ENCODE measurements at places on chromosomes 1 and 21. TPM values are rescaled to one million over a fixed set of nuclear protein-coding genes. Genes with fewer than 3 reads are reported as not detected.

- DNase-seq, result peak; percentile 44
Measured at GRCh38 chr1:241972703-241973369, 15.3 kb downstream of the BECN2 start.

GRCh38 chr1:185420588-185421081, 103.6 kb upstream of the IVNS1ABP start:
- no peak for DNase-seq

INSRR gene
- total RNA-seq, result not detected

GRCh38 chr21:32613436-32614043, 1.4 kb upstream of the CFAP298 start:
- DNase-seq, result no peak

FASLG gene
- not detected for total RNA-seq

S100A13 gene
- 106 TPM for total RNA-seq

APOBEC4 gene
- total RNA-seq, result not detected

DNA sequence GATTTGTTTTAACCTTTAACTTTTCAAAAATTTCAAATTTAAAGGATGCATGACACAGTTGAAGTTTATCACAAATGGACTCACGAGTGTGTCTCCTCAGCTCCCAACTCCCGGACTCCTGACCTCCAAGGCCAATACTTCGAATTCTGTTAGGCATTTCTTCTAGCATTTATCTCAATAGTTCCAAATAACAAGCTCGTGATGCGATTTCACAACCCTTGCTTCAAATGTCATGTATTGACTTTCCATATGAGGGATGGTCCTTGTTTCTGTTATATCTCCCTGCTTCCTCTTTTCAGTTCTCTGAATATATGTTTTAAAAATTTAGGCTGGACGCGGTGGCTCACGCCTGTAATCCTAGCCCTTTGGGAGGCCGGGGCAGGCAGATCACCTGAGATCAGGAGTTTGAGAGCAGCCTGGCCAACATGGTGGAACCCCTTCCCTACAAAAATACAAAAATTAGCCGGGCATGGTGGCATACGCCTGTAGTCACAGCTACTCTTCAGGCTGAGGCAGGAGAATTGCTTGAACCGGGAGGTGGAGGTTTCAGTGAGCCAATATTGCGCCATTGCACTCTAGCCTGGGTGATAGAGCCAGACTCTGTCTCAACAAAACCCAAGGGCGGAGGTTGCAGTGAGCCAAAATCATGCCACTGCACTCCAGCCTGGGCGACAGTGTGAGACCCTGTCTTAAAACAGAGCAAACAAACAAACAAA, 52.0 kb upstream of the TINAGL1 start:
- DNase-seq, result no peak

- DNase-seq, result peak; percentile 71
Measured at GRCh38 chr1:186948535-186948934, 119.8 kb downstream of the PLA2G4A start.

BCL10 gene
- total RNA-seq, result 18.4 TPM

GRCh38 chr1:178633056-178633455, 92.0 kb upstream of the RALGPS2 start:
- DNase-seq, result peak; percentile 82

All from HT1080 (cell line).